ENCODE measurements at places on chromosomes 7 and 10.

DNA sequence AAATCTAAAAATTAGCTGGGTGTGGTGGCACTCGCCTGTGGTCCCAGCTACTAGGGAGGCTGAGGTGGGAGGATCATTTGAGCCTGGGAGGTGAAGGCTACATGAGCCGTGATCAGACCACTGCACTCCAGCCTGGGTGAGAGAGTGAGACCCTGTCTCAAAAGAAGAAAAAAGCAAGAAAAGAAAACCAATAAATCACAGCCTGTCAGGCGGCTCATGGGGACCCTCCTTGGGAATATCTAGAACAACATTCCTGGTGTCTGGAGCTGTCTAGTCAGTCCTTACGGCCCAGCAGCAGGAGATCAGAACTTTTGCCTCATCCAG lies 130.6 kb upstream of the TNRC18 start:
- no peak for DNase-seq

- DNase-seq: no peak
Observed at GRCh38 chr10:21953585-21954057, 49.9 kb downstream of the DNAJC1 start.

DNA sequence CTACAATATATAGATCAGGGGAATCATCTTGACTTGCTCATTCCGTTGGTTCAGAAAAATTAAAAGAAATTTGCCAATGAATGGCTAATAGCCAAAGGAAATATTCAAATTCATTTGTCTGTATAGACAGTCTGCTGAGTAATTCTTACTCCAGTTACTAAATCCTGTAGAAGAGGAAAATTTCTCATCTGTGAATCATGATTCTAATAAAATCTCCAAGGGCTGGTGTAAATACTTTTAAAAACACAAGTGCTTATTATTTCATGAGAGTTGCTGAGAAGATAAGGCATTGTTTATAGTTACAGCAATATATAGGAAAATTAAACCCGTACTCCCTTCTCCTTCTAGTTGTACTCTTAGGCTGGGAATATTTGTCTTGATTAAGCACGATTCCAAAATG lies 53.0 kb downstream of the WNT2 start:
- DNase-seq: no peak

DNA sequence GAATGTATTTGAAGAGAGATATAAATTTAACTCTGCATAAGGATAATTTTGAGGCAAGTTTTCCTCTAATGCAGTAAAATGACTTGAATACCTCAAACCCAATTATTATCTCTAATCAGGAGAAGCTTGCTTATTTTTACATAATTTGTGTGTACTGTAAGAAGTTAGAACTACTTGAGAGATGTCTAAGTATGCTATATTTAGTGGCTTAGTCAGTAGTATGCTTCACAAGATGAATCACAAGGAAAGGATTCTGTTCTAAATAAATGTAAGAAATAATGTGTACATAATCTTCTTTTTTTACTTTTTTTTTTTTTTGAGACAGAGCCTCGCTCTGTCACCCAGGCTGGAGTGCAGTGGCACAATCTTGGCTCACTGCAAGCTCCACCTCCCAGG lies 13.7 kb downstream of the PHTF2 start:
- DNase-seq: no peak

DNA sequence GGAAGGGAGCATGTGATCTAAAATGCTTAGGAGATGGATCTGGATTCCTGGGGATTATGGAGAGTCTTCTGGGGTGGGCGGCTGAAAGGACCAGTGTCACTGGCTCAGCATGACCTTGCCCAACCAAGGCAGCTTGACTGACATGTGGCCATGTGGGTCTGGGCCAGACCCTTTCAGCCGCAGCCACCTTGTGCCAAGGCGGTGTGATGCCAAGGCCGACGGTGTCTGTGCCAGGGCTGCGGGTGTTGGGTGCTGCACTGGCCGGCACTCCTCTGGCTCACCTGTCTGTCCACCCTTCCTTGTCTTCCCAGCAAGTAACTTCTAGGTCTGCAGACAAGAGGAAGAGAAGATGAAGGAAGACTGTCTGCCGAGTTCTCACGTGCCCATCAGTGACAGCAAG lies 8.8 kb downstream of the DEPP1 start:
- no peak for DNase-seq

- no peak for DNase-seq
Observed at GRCh38 chr7:44486693-44487092, 3.8 kb downstream of the NUDCD3 start.

- no peak for DNase-seq
Observed at GRCh38 chr10:126638542-126638941, 32.0 kb downstream of the C10orf90 start.

DNA sequence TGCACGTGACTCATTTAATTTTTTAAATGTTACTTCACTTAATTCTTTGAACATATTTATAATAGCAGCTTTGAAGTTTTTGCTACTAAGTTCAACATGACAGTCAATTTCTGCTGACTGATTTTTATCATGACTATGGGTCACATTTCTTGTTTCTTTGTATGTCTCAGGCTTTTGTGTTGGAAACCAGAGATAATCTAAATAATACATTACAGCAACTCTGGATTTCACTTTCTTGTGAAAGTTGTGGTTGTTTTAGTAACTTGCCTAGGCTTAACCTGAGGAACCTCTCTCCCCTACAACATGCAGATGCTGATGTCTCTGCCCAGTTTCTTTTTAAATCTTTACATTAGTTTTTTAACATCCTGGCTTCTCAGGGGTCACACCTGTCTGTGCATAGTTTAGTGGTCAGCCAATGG lies 180.8 kb downstream of the CCDC71L start:
- DNase-seq: no peak

GRCh38 chr10:121133901-121134300 lies 282.7 kb downstream of the WDR11 start:
- no peak for DNase-seq

DNA sequence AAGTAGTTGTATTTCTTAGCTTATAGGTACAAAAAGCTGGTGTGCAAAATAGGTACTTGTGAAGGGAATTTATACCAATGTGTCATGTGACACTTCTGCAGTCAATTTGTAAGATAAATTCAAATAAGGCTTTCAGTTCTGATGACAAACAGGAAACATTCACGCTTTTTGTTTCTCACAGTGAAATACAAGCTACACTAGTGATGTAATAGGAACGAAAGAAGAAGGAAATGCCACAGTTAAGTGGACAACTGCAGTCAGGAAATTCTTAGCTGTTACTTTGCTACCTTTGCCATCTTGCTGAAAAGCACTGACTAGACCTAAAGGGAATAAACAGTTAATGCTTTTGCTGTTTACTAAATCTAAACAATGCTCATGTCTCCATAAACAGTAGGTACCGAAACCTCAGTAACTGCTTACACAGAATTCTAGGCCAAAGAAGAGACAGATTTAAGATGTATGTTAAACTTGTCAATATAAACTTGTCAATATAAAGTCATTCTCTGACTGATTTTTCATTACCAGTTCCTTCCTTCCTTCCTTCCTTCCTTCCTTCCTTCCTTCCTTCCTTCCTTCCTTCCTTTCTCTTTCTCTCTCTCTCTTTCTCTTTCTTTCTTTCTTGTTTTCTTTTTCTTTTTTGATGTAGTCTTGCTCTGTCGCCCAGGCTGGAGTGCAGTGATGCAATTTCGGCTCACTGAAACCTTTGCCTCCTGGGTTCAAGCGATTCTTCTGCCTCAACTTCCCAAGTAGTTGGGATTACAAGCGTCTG lies 10.1 kb downstream of the OTUD1 start:
- DNase-seq: no peak

GRCh38 chr7:26307226-26307625 lies 15.6 kb downstream of the SNX10 start:
- DNase-seq: no peak

DNA sequence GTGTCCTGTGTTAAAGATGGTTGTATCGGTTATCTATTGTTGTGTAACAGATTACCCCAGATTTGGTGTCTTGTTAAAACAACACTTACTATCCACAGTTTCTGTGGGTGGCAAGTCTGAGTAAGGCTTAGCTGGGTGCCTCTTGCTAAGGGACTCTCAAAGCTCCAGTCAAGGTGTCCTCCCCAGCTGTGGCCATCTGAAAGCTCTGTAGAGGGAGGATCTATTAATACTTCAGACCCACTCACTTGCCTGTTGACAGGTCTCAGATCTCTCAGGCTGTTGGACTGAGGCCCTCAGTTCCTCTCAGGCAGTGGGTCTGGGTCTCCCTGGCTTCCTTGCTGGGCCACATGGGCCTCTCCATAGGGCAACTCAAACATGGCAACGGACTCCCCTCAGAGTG lies 19.6 kb downstream of the ARID5B start:
- DNase-seq: no peak

GRCh38 chr10:47025253-47025539 lies 114.0 kb downstream of the PTPN20 start:
- no peak for DNase-seq

DNA sequence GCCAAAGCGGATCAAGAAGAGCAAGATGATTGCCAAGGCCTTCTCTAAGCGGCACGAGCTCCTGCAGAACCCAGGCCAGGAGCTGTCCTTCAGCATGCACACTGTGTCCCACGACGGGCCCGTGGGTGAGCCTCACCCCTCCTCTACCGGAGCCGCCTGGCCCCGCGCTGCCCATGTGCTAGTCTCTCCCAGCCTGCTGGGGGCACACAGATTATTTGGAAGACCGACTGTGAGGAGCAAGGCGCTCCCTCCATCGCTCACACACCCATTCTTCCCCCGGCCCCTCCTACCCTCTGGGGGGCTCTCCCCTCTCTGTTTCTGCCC lies 13.9 kb upstream of the AHCYL2 start:
- DNase-seq: no peak

DNA sequence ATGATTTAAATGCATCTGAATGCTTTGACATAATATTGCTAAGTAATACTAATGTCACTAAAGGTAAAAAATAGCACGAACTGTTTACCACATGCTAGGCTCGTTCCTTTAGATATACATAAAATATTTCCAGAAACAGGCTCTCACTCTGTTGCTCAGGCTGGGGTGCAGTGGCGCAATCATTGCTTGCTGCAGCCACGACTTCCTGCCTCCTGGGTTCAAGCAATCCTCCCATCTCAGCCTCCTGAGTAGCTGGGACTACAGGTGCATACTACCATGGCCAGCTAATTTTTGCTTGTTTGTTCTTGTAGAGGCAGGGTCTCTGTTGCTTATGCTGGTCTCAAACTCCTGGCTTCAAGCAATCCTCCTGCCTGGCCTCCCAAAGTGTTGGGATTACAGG lies 183.3 kb downstream of the SGMS1 start:
- no peak for DNase-seq
